ENCODE measurements at places on chromosomes 4 and X.

GRCh38 chrX:96417695-96418094 lies 266.9 kb upstream of the DIAPH2 start:
- no peak for DNase-seq

DNA sequence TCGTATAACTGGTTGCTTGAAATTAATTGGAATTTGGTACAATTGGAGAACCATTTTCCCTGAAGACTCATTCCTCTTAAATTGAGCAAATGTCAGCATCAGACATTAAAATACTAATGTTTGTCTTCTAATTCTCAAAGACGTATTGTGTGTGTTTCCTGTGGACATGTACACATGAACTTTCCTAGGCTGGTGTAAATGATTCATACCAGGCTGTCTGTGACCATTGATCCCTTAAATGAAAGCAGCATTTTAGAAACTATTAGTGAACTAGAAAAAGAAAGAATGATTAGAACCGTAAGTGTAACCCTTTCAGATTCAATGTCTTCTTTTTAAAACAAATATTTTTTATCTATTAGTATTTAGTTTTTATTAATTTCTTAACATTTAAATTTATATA lies 332.9 kb downstream of the PPP3CA start:
- DNase-seq: no peak

DNA sequence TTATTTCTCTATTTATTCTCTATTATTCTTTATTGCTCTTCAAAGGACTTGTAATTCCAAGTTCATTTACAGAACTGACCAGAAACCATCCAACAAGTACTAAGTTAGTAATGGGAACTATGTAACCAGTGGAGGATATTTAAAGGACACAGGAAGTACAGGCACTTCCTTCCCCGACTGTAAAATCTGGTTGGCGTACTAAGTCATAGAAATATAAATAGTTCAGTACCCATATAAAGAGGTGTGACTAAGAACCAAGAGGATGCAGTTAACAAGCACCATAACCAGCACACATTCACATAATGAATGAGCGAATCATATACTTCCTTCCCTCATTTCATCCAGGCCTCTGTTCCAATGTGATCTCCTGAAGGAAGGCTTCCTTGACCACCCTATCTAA lies 3.6 kb upstream of the EIF4E start:
- no peak for DNase-seq

DNA sequence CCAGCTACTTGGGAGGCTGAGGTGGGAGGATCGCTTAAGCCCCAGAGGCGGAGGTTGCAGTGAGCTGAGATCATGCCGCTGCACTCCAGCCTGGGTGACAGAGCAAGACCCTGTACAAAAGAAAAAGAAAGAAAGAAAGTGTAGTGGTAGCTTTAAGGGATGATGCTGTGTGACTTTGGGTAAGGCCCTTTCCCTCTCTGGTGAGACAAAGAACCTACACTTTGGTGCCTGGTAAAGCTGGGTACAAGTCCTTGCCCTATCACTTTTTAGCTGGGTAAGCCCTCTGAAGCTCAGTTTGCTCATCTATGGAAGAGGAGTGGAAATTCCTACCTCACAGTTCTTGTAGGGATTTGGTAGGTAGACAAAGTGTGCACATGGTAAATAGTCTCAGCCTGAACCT lies 1.7 kb upstream of the IQSEC2 start:
- no peak for DNase-seq

GRCh38 chr4:113468165-113469022 lies 293.1 kb downstream of the CAMK2D start:
- DNase-seq: no peak

- no peak for DNase-seq
These were observed 120.3 kb downstream of the EFHC2 start for GRCh38 chrX:44223150-44223549.

DNA sequence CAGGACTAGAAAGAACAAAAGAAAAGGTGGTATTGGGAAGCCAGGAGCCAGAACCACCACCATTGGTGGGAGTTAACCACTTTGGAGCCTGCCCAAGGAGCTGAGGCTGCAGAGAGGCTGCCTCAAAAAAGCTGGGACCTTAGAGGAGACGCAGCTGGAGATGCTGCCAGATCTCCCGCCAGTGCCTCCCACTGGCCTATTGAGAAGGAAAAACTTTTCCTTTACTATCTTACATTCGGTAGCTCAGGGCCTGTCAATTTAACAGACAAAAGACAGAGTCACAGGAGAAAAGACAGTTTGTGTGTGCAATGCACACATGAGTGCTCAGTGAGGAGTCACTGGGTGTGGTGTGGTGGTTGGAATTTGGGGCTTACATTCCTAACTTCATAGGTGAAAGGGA lies 52.4 kb upstream of the HPSE start:
- no peak for DNase-seq

DNA sequence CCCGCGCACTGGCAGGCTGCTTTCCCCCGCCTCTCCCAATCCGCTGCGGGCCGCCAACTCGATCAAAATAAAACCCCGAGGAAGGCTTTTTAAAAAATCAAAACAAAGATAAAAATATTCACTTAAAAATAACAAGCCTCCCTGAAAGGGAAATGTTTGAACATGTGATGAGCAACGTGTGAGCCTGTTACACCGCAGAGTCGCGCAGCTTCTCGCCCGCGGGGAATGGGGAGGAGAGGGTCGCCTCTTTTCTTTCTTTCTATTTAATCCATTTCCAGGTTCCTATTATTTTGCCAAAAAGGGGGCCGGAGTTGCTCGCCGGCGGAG lies 326.0 kb upstream of the F9 start:
- DNase-seq: no peak

GRCh38 chrX:74383611-74384010 lies 37.7 kb upstream of the SLC16A2 start:
- DNase-seq: peak; percentile 5

GRCh38 chr4:121138039-121138825 lies 25.9 kb downstream of the TNIP3 start:
- no peak for DNase-seq

GRCh38 chr4:156475322-156475721 lies 496.3 kb downstream of the PDGFC start:
- DNase-seq: peak; percentile 39

DNA sequence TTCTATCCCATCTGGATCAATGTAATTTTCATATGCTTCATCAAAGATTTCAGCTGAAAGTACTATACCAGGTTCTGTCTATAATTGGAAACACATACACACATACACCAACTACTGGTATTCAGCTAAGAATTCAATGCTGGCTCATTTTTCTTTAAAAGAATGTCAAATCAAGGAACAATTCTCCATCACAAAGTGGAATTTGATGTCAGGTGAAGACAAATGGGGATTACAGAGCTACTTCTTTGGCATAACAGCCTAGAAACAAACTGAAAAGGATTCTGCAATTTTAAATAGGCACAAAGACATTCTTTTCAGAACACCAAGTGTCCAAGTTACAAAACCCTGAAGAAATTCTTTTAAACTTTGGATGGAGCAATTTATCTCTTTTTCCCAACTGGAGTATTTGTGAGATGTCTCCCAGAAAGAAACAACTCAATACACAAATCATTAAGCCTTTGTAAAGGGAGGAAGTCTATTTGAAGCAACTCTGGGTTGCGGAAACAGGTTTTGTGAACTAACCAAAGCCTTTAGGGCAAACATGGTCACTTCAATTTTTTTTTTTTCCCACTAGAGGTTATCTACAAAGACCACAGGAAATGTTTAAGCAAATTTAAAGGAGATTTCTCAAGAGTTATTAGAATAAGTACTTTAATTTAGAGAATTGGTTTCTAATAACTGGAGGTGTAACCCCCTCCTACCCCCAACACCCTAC lies 1.9 kb upstream of the FAM9C start:
- no peak for DNase-seq

- DNase-seq: no peak
These were observed 392 bp upstream of the UGT2A3 start for GRCh38 chr4:68951806-68952585.

- no peak for DNase-seq
These were observed 3.2 kb downstream of the SPRY1 start for GRCh38 chr4:123399627-123400358.

- DNase-seq: no peak
These were observed 61.4 kb downstream of the IGFBP7 start for GRCh38 chr4:57048590-57049304.

GRCh38 chrX:136147315-136147901 lies at the start of gene FHL1:
Gene FHL1, plus strand, starts transcription at chrX:136147533.
- peak; percentile 33 for DNase-seq

DNA sequence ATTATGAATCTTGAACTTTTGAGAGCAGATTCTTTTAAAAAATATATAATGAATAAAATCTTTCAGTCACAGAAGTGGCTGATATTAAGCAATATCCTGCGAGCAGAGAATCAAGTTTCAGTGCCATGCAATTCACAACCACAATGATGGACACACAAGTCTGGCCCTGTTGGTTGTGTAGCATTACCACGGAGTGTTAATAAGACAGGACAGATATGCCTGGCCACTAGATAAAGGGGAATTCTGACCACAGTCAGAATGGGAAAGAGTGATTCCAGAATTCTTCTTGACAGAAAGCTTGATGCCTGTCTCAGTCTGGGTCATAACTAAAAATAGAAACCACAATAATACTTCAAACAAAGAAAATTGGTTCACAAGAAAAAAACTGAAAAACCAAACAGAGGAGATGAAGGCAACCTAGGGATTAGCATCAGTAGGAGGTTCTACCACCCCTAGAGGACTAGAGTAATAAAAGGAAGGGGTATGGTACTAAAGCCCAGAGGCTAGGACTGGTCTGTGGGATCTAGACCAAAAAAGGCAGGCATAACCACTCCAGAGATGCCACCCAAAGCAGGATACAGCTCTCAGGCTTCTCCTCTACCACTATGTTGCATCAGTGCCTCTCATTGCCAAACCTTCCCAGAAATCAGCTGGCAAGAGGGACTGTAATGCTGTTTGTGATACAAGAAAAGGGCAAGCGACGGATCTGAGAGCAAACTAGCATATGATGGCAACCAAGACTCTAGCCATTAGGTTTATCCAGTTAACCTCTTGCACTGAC lies 59.0 kb downstream of the RNF150 start:
- no peak for DNase-seq

DNA sequence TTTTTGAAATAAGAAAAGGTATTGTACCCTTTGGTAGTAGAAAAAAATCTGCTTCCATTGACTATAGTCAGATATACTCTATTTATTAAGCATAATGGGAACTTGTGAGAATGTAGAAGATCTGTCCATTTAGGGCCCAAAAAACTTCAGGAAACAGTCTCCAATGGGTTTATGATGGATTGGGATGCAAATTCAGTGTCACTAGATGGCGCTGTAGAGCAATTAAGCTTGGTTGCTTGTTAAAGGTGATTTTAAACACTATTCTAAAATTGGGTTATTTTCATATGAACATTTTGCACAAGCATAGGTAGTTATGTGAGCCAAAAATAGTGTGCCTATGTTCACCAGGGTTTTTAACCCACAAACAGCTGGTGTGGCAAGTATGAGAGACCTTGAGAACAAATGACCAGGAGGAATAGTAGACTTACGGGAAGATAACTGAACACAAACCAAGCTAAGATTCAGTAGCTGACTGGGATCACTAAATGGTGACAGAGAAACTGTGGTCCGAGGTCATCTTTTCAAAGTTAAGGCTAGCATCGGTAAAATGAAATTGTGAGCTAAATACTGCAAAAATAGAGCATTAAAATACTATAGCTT lies 80.3 kb upstream of the LSM6 start:
- DNase-seq: peak; percentile 64

DNA sequence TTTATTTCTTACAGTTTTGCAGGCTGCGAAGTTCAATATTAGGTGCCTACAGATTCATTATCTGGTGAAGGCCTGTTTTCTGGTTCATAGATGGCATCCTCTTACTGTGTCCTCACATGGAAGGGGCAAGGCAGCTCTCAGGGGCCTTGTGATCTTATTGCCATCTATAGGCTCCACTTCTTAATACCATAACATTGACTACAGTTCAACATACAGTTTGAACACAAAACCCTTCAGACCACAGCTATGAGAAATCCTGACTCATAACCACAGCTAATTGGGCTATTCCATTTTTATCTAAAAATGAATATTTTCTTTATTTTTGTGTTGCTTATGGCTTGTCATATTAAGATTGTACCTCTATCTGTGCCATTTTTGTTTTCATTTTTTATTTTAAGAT lies 72.3 kb downstream of the STAG2 start:
- DNase-seq: no peak

DNA sequence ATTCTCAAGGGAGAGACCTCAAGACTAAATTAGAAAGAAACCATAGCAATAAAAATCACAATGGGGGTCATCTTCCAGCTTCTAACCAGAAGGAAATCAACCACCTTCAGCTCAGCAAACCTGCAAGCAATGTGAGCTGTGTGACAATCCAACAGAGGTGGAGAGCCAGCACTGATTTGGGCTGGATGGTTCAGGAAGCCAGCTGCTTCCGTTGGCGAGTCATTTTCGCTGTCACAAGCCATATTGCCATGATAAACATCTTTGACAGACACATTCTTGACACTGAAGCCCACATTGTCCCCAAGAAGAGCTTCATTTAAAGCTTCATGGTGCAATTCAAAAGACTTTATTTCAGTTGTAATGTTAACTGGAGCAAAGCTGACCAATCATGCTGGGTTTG lies 22.7 kb downstream of the F8A1 start:
- DNase-seq: no peak

GRCh38 chrX:125205918-125206665 lies 113.6 kb upstream of the TEX13C start:
- peak; percentile 60 for DNase-seq

- DNase-seq: no peak
These were observed 124.3 kb upstream of the DIPK2B start for GRCh38 chrX:45324941-45325340.

GRCh38 chr4:109131559-109131958 lies 170.9 kb downstream of the COL25A1 start:
- DNase-seq: no peak

GRCh38 chrX:71195964-71196649 lies 26.9 kb upstream of the GJB1 start:
- DNase-seq: no peak

DNA sequence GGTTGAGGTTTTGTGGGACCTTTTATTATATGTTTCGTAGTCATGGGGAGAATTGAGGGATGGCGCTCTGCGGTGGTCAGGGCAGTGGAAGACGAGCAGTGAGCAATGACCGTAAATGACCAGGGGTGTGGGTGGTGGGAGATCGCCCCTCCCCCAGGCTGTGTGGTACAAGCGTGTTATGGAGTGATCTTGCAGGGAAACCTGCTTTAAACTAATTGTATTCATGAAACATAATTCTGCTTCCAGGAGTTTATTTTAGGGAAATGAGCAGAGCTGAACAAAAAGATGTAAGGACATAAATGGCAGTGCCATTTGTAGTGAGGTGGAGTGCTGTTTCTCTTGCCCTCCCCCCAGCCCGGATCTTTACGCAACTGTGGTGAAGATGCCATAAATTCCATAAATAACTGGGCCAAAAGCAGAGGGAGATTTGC lies 20.2 kb downstream of the GYG2 start:
- no peak for DNase-seq

DNA sequence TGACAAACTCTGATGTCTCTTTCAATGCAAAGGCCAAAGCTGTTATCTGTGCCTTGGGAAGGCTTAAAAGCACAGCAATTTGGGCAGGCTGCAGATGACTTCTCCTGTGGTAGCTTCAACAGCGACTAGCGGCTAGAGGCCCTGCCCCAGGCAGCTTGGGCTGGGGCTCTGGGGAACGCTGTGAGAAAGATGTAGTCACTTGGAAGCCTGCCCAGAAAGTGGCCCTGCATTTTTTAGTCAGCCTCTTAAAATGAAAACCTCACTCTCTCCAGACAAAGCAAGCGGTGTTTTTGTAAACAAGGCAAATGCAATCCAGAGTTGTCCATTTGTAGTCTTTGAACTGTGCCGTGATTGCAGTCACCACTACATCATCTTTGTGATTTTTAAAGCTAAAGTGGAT lies 27.5 kb downstream of the PCYT1B start:
- peak; percentile 50 for DNase-seq

GRCh38 chr4:142156256-142156655 lies 519.9 kb downstream of the IL15 start:
- no peak for DNase-seq

- no peak for DNase-seq
These were observed 18.1 kb downstream of the HTRA3 start for GRCh38 chr4:8287343-8288280.

Data from COR-L47 (cell line).